ENCODE measurements at places on chromosomes 6 and 20. TPM values are rescaled to one million over a fixed set of nuclear protein-coding genes. Genes with fewer than 3 reads are reported as not detected.

Gene EYA2
- total RNA-seq, result 17.5 TPM

DNA sequence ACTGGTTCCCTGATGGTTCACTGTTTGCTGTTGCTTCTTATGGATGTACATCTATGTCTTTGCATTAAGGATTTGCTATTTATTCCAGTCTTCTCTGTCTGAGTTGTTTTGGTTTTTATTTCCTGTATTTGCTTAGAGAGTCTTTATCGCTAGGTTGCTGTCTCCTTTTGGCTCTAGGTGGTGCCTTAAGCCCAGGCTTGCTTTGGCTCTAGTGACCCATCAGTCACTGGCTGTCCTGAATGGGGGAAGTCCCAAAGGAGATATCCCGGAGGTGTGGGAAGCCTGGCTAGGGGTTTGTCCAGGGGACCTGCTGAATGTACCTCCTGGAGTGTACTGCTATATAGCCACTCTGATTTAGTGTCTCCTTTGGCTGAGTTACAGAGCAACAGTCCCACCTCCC lies 53.4 kb downstream of the MCHR2 start:
- no peaks in the 10 kb centered on the region for H3K27me3 ChIP-seq
- no peaks in the 10 kb centered on the region for H3K4me1 ChIP-seq
- DNase-seq, result no peak
- H3K4me3 ChIP-seq, result no peak overlapping the region
- H3K36me3 ChIP-seq, result no peaks in the 10 kb centered on the region

DNA sequence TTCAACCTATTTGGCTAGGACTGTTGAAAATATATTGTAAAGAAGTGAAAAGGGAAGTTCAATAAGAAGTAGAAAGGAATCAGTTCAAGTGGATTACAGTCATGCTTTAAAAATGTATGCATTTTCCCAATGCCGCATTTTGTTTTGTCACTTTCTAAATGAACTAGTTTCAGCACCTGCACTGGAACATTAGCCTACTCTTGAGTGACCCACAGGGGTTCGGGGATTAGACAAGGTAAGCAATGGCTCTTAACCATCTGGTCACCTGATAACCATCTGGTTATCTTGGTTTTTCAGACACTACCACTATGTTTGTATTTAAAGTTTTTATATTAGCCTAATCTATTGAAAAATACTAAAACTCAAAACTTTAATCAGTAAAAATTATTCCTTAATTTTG lies 97.6 kb downstream of the CD164 start:
- H3K27me3 ChIP-seq, result no peaks in the 10 kb centered on the region
- H3K4me3 ChIP-seq, result no peak overlapping the region
- DNase-seq, result no peak
- no peaks in the 10 kb centered on the region for H3K4me1 ChIP-seq

- H3K27me3 ChIP-seq, result peaks cover 3% of the 10 kb centered on the region
- DNase-seq, result no peak
- H3K27ac ChIP-seq, result no peak overlapping the region
- peaks cover 39% of the 10 kb centered on the region for H3K4me1 ChIP-seq
These were observed 97.9 kb upstream of the FOXP4 start for GRCh38 chr6:41448256-41448655.

DNA sequence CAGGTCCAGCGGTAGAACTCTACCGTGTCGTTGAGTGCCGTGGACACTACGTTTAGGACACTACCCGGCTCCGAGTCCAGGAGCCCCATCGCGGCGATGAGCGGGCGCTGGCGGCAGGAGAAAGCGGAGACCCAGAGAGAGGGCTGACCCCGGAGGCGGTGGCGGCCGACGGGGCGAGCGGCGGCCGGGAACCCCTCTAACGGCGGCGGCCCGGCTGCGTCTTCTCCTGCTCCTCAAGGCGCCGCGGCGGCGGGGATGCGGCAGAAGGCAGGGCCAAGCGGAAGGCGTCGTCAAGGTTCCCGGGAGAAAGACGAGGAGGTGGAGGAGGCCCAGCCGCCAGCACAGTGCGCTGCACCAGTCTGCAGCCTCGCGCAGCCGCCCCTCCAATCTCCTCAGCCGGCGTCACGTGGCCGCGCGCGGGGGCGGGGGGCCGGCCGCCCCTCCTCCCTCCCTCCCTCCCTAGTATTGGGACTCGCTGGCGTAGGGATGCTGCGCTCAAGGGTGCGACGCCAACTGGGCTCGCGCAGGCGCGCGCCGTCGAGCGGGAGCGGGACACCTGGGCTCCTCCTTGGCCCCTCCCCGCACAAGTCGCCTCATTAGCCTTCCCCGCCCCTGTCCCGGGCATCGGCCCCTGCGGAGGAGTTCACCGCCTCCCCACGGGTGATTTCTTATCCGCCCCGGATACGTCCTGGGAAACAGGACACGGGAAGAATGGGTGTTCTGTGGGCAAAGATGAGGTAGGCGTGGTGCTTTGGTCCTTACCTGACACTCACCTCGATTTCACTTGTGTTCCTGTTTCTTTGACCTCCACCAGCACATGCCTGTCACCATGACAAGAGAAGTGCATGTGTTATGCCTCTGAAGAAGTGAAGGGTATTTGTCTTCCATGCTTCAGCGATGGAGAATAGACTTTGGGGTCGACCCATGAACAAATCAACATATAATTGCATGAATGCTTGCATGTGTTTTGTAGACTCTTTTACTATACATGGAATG lies at the start of gene ELOVL4:
Gene ELOVL4, minus strand, starts transcription at position 363 of the 996 bp plus-strand sequence. Its CDS starts 274 bp downstream, at position 89.
- DNase-seq, result peak; percentile 47
- H3K4me3 ChIP-seq, result peak within 1 kb of the TSS; percentile 54
- H3K36me3 ChIP-seq, result no peaks in the 10 kb centered on the region
- H3K27me3 ChIP-seq, result peaks cover 47% of the 10 kb centered on the region
- H3K4me1 ChIP-seq, result peaks cover 22% of the 10 kb centered on the region

GRCh38 chr6:14349507-14349906 lies 231.9 kb downstream of the CD83 start:
- H3K36me3 ChIP-seq, result no peaks in the 10 kb centered on the region
- no peak overlapping the region for H3K27ac ChIP-seq
- H3K4me1 ChIP-seq, result no peaks in the 10 kb centered on the region
- H3K4me3 ChIP-seq, result no peak overlapping the region

- H3K4me1 ChIP-seq, result peaks cover 4% of the 10 kb centered on the region
- H3K36me3 ChIP-seq, result no peaks in the 10 kb centered on the region
- H3K27me3 ChIP-seq, result no peaks in the 10 kb centered on the region
- no peak for DNase-seq
- H3K4me3 ChIP-seq, result no peak overlapping the region
These were observed 8.1 kb upstream of the GUCA1A start for GRCh38 chr6:42165016-42165415.

DNA sequence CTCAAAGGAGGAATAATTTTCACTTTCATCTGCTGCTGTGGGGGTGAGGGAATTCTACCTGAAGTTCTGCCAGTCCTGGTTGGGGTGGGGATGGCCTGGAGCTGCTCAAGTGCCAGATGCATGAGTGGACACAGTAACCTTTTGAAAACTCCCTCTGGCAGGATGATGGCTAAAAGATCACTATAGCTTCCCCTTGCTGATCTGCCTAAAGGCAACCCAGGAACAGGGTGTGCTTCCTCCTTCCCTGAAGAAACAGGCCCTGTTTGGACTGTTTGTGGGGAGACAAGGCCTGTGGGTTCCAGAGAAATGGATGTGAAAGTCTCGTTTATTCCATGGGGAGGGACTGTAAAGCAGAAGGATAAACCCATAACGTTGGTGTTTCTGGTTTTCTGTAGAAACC lies 176.9 kb downstream of the DTNBP1 start:
- H3K4me1 ChIP-seq, result no peaks in the 10 kb centered on the region
- no peak overlapping the region for H3K27ac ChIP-seq
- no peaks in the 10 kb centered on the region for H3K27me3 ChIP-seq
- no peaks in the 10 kb centered on the region for H3K36me3 ChIP-seq
- H3K4me3 ChIP-seq, result no peak overlapping the region

Gene SCRT2
- not detected for total RNA-seq

DNA sequence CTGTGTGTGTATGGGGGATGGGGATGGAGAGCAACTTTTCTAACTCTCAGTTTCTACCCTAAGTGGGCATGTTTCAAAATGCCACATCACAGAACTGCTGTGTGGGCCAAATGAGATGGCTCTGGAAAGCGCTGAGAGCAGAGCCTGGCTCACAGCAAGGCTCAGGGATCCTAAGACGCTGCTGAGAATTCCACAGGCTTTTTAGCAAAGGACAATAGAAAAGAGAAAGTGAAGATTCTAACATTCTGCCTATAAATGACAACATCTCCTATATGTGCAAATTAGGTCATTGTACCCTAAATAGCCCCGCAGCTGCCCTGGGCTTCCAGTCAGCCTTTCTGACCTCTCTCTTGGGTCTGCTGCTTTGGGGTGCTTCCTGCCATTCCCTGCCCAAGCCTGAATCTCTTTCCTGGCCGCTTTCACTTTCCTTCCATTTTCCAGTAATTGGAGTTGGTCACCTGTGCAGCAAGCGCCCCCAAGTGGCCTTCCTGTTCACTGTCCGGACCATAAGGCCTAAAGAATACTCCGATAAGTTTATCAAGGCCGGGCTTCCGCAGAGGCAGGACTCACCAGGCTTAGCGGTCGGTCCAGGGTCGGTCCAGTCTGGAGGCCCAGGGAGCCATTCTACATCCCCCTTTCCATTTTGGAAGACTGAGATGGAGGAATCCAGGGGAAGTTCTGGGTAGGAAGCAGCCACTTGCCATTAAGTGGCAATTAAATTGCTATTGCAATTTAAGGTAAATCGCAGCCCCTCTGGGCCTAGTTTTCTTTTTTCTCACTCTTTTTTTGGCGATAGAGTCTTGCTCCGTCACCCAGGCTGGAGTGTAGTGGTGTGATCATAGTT lies 6.7 kb upstream of the DDR1 start:
- peaks cover 19% of the 10 kb centered on the region for H3K4me1 ChIP-seq
- DNase-seq, result peak; percentile 93
- H3K36me3 ChIP-seq, result no peaks in the 10 kb centered on the region
- H3K27me3 ChIP-seq, result no peaks in the 10 kb centered on the region
- peak overlapping the region; percentile 53 for H3K4me3 ChIP-seq
- H3K27ac ChIP-seq, result peak overlapping the region; percentile 87

DNA sequence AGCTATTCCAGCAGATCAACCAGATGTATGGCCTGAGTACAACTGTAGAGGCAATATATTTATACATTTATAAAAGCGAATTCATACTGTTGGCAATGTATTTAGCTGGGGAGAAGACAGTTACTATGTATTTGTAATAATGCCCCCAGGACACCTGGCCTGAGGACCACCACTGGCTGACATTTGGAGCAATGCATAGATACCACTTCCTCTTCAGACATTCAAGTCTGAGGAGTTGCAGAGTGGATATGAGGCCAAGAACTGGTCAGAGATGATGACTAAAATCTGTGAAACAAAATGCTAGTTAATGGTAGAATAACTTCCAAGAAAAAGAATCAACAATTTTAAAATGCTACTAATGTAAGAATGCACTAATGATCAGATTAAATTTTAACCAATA lies 462.3 kb downstream of the CDC5L start:
- H3K27me3 ChIP-seq, result no peaks in the 10 kb centered on the region
- H3K4me1 ChIP-seq, result no peaks in the 10 kb centered on the region
- no peak for DNase-seq
- no peak overlapping the region for H3K27ac ChIP-seq
- H3K36me3 ChIP-seq, result no peaks in the 10 kb centered on the region
- no peak overlapping the region for H3K4me3 ChIP-seq

DNA sequence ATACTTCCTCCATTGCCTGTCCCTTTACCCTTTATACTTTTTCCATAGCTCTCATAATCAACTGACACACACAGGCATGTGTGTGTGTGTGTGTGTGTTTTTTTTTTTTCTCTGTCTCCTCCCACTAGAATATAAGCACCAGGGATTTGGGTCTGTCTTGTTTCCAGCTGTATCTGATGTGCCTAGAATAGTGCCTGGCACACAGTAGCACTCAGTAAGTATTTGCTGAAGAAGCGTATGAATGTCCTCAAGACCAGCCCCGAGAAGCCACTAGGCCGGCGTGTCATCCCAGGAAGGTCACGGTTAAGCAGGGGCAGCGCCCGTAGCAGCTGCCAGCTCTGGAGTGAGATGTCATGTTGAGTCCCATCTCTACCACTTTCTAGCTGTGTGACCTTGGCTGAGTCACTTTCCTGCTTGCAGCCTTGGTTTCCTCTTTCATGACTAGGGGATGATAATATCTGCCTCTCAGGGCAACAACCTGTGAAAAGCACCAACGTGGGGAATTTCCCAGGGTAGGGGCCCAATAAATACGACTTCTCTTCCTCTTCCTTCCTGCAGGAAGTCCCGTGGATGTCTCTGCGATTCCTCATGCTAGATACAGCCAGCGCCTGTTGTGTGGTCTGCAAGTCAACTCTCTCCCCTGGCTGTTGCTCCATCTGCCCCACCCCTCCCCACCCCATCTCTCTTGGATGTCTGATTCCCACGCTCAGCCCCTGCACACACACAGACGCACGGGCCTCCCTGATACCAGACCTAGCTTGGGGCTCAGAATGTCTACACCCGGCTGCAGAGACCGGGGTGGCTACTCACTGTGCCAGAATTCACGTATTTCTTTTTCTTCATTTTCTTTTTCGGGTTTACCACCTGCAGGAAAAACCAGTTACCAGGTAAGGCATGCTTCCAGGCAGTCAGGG lies 58.1 kb downstream of the RAB44 start:
- no peaks in the 10 kb centered on the region for H3K27me3 ChIP-seq
- H3K4me3 ChIP-seq, result no peak overlapping the region
- DNase-seq, result peak; percentile 52
- peak overlapping the region; percentile 79 for H3K27ac ChIP-seq
- H3K36me3 ChIP-seq, result no peaks in the 10 kb centered on the region
- peaks cover 54% of the 10 kb centered on the region for H3K4me1 ChIP-seq

- no peak overlapping the region for H3K27ac ChIP-seq
- H3K4me1 ChIP-seq, result peaks cover 7% of the 10 kb centered on the region
- H3K27me3 ChIP-seq, result no peaks in the 10 kb centered on the region
- no peaks in the 10 kb centered on the region for H3K36me3 ChIP-seq
- no peak overlapping the region for H3K4me3 ChIP-seq
These were observed 426.5 kb downstream of the UTRN start for GRCh38 chr6:144711661-144712060.

DNA sequence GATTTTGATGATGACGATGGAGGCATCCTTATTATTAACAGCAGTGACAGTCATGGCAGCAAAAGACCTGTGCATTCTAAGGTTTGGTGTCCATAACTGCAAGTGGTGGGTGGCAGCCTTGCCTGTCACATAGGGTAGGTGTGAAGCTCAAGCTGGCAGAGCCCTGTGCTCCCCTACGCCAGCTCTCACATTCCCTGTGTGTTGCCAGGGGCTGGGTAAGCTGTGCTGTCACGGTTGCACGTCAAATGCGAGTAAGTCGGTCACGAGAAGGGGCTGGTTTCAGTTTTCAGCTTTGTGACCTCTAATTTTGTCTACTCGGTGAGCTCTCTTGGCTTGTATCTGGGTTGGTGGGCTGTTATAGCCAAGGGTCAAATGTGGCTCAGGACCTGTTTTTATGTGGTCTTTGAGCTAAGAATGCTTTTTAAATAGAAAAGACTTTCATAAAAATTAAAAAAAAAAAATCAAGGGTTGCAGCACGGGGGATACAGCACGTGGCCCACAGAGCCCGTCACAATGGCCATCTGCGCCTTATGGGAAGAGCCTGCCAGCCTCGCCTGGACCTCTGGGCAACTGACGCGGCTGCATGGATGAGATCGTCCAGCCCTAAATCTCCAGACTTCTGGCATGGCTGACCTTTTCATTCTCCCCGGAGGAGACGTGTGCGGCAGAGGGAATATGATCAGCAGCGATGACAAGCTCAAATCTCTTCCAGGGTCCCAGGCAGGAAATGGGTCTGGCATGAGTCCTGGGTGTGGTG lies 148.5 kb downstream of the PHACTR3 start:
- peak; percentile 20 for DNase-seq
- peaks cover 5% of the 10 kb centered on the region for H3K4me1 ChIP-seq
- H3K4me3 ChIP-seq, result no peak overlapping the region
- peaks cover 17% of the 10 kb centered on the region for H3K27me3 ChIP-seq

Gene DNPH1
- total RNA-seq, result 16.1 TPM

- H3K4me1 ChIP-seq, result no peaks in the 10 kb centered on the region
- no peaks in the 10 kb centered on the region for H3K36me3 ChIP-seq
- DNase-seq, result no peak
- no peak overlapping the region for H3K27ac ChIP-seq
- no peaks in the 10 kb centered on the region for H3K27me3 ChIP-seq
These were observed 61.3 kb downstream of the DST start for GRCh38 chr6:56581296-56581925.

Gene RRAGD
- total RNA-seq, result 1.5 TPM
